ENCODE measurements at places on chromosomes 4 and X.

- DNase-seq: no peak
Observed at GRCh38 chr4:39050590-39050989, 11.4 kb upstream of the KLHL5 start.

DNA sequence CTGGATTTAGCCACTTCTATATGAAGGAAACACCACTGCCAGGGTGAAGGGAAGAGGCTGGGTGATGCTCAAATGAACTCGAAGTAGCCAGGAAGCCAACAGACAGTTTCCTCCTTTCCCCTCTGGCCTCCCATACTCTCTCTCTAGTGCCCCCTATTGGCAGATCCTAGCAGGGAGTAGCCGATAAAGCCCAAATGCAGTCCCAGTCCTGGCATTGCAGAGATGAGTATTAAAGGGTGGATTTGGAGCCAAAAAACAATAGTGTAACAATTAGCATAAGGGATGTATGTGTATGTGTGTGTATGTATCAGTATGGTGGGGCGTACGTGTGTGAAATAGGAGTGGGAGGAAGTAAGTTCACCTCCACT, 213.8 kb upstream of the LDB2 start:
- no peak for DNase-seq

DNA sequence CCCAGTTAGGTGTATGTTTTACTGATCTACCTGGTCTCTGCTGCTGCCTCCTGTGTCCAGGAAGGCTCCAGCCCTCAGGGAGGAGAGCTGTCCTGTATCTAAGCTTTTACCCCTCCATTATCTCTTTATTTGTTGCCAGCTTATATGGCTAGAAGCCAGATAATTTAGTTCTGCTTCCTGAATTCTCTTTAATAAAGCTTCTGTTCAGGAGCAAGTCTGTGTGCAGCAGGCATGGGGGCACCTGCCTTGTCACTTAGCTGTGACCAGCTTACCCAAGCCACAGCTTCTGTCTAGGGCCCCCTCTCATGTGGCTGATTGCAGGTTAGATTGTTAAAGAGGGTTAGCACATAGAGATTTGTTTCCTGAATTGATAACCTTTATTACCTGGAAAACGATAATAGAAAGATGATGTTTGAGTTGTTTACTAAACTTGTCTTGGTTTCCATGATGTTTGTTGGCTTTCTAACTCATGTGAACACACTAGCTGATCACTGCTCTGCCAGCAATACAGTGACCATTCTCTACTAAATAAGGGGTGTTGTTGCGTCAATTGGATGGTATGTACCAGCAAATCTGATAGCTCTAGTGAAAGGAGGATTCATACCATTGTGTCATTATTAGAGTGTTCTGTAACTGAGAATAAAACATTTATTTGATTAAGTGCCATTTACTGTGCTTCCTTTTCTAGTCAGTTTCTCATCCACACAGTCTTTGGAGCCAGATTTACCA, 189.8 kb upstream of the ANK2 start:
- DNase-seq: no peak

- DNase-seq: no peak
Observed at GRCh38 chrX:79153348-79153747, 8.9 kb downstream of the GPR174 start.

- no peak for DNase-seq
Observed at GRCh38 chr4:8303485-8304281, 34.1 kb downstream of the HTRA3 start.

GRCh38 chrX:46140272-46140671, 404.9 kb downstream of the ZNF674 start:
- no peak for DNase-seq

DNA sequence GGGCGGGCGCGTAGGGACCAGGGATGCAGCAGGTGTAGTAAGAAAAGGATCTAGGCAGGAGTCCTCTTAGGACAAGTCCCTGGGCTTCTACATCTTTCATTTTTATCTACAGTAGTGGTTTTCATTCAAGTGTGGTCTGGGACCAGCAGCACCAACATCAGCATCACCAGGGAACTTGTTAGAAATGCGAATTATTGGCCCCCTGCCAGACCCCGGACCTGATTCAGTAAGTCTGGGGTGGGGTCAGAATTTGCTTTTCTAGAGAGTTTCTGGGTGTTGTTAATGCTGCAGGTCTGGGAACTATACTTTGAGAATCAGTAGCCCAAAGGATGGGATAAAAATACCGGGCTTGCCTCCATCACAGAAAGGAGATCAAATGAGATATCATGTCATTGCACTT, 1.3 kb upstream of the PCYT1B start:
- no peak for DNase-seq

GRCh38 chr4:76987153-76987591, 37.6 kb downstream of the SEPTIN11 start:
- peak; percentile 51 for DNase-seq

GRCh38 chrX:54991706-54992105, 2.3 kb downstream of the PFKFB1 start:
- DNase-seq: no peak

- DNase-seq: no peak
Observed at GRCh38 chr4:145731028-145731427, 51.1 kb downstream of the C4orf51 start.

GRCh38 chr4:57374866-57375595, 264.8 kb upstream of the IGFBP7 start:
- DNase-seq: no peak

DNA sequence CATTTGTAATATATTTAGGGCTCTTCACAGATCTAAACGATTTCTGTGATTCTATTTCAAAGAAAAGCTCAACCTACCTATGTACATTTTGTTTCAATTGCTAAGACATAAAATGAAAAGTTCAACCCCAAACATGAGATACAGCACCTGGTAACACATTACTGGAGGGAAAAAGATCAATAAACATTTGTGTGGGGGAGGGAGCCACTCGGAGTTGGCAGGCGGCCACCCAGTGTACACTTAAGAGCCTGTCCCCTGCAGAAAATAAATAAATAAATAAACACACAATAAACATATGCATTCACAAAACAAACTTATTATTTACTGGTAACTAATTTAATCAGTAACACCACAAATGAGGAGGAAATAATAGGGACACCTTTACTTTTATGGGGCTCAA, 19.3 kb downstream of the PRSS48 start:
- no peak for DNase-seq

DNA sequence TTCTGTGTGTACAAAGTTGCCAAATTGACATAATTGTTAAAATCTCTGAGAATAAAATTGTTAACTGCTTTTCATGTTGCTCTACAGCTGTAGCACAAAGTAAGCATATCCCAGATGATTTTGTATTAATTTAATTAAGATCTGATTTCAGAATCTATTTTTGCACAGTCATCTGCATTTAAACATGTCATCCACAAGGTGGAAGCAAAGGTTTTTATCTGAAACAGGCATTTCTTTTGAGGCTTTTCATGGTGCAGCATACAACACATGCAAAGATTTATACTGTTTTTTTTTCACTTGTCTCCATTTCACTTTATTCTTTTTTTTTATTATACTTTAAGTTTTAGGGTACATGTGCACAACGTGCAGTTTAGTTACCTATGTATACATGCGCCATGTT, 51.2 kb downstream of the GC start:
- DNase-seq: no peak

- DNase-seq: no peak
Observed at GRCh38 chrX:33415459-33415858, 204.1 kb upstream of the DMD start.

GRCh38 chr4:184475498-184475897, 1.1 kb upstream of the IRF2 start:
- no peak for DNase-seq

DNA sequence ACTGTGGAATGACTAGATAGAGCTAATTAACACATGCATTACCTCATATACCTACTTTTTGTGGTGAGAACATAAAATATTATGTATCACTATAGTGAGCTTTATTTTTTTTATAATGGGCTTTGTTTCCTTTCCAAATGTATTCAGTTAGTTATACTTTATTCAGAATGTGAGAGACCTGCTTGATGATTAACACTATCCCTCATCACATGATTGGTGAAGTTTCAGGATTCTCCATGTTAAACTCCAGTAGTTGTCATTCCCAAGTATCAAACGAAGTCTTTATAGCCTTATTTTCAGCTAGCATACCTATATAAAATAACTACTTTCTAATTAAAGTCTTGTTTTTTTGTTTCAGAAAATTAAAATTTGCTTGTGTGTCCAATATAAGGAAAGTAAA, 8.8 kb downstream of the ZXDA start:
- DNase-seq: no peak

Data from right cardiac atrium (tissue), 5 donors.